ENCODE measurements at places on chromosomes 3 and 15. TPM values are rescaled to one million over a fixed set of nuclear protein-coding genes. Genes with fewer than 3 reads are reported as not detected.

DNA sequence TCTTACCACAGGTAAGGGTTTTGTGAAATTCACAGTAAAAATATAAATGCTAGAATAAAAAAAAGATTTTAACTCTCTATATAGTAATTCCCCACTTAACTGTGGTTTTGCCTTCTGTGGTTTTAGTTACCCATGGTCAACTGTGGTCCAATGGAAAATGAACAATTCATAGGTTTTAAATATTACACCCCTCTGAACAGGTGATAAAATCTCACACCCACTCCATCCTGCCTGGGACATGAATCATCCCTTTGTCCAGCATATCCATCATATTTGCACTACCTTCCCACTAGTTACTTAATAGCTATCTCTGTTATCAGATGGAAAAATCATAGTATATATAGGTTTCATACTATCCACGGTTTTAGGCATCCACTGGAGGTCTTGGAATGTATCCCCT lies 49.2 kb downstream of the HDGFL3 start:
- peaks cover 4% of the 10 kb centered on the region for H3K4me1 ChIP-seq
- no peak overlapping the region for H3K27ac ChIP-seq
- H3K27me3 ChIP-seq, result no peaks in the 10 kb centered on the region

QARS1 gene
- total RNA-seq, result 373 TPM

GRCh38 chr3:46087871-46088270 lies 60.6 kb upstream of the XCR1 start:
- H3K36me3 ChIP-seq, result no peaks in the 10 kb centered on the region
- no peak overlapping the region for H3K27ac ChIP-seq
- DNase-seq, result no peak
- no peaks in the 10 kb centered on the region for H3K27me3 ChIP-seq

GRCh38 chr3:170483485-170484262 lies 65.0 kb downstream of the CLDN11 start:
- H3K4me3 ChIP-seq, result no peak overlapping the region
- no peaks in the 10 kb centered on the region for H3K27me3 ChIP-seq
- peaks cover 38% of the 10 kb centered on the region for H3K4me1 ChIP-seq
- DNase-seq, result no peak
- H3K36me3 ChIP-seq, result peaks cover 2% of the 10 kb centered on the region

DNA sequence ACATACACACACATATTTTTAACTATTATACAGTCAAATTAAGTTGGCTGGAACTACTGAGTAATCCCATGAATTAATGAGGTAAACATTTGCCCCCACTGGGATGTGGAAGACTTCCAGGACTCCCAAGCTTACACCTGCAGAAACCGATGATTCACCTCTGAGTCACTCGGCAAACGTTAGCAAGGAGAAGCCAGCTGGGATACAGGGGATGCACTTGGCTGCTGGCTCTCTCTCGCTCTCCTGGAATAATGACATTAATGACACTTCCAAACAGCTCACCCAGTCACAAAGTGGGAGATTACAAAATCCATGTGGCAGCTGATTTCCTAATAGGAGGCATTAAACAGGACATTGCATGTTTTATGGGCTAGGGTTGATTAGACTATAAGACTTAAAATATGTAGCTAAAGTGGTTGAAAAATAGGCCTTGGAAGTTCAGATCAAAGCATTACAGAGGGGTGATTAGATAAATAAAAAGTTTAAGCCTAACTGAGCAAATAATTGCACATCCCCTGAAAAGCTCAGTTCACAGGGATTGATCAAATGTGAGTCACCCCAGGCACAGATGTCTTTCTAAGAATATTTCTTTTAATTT lies 500.9 kb downstream of the SOX2 start:
- DNase-seq, result no peak
- H3K36me3 ChIP-seq, result no peaks in the 10 kb centered on the region
- H3K4me1 ChIP-seq, result peaks cover 6% of the 10 kb centered on the region
- H3K4me3 ChIP-seq, result no peak overlapping the region
- peaks cover 16% of the 10 kb centered on the region for H3K27me3 ChIP-seq
- no peak overlapping the region for H3K27ac ChIP-seq

GRCh38 chr3:127821394-127821793 lies 921 bp downstream of the MGLL start:
- H3K27me3 ChIP-seq, result peaks cover 49% of the 10 kb centered on the region
- H3K36me3 ChIP-seq, result no peaks in the 10 kb centered on the region
- H3K4me3 ChIP-seq, result peak overlapping the region; percentile 91
- no peak for DNase-seq

CSPG4 gene
- total RNA-seq, result 11.8 TPM

- H3K4me1 ChIP-seq, result peaks cover 19% of the 10 kb centered on the region
- no peaks in the 10 kb centered on the region for H3K36me3 ChIP-seq
- H3K27me3 ChIP-seq, result no peaks in the 10 kb centered on the region
- H3K4me3 ChIP-seq, result peak overlapping the region; percentile 85
- peak; percentile 94 for DNase-seq
- peak overlapping the region; percentile 97 for H3K27ac ChIP-seq
Measured at GRCh38 chr3:115783938-115784738, 160.8 kb downstream of the GAP43 start.

DNA sequence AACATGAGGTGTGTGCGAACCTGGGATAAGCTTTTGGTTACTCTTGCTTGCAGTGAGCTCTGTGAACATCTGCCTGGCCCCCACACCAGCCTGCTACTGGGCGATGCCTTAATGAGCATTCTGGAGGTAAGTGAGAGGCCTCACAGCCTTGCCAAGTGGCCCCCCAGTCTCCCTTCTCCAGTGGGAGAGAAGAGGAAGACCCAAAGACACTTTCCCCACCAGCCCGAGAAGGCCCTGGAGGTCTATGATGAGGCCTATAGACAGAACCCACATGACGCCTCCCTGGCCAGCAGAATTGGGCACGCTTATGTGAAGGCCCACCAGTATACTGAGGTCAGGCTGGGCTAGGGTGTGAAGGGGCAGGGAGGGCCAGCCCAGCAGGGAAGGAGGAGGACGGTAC lies 22.5 kb downstream of the TTC21A start:
- peak overlapping the region; percentile 39 for H3K27ac ChIP-seq
- no peaks in the 10 kb centered on the region for H3K36me3 ChIP-seq
- peaks cover 59% of the 10 kb centered on the region for H3K4me1 ChIP-seq
